K562 (cell line): ENCODE measurements at places on chromosomes 3 and 15. TPM values are rescaled to one million over a fixed set of nuclear protein-coding genes. Genes with fewer than 3 reads are reported as not detected.

- no peak for DNase-seq
Observed at GRCh38 chr15:83018436-83018835, 7.0 kb upstream of the C15orf40 start.

DNA sequence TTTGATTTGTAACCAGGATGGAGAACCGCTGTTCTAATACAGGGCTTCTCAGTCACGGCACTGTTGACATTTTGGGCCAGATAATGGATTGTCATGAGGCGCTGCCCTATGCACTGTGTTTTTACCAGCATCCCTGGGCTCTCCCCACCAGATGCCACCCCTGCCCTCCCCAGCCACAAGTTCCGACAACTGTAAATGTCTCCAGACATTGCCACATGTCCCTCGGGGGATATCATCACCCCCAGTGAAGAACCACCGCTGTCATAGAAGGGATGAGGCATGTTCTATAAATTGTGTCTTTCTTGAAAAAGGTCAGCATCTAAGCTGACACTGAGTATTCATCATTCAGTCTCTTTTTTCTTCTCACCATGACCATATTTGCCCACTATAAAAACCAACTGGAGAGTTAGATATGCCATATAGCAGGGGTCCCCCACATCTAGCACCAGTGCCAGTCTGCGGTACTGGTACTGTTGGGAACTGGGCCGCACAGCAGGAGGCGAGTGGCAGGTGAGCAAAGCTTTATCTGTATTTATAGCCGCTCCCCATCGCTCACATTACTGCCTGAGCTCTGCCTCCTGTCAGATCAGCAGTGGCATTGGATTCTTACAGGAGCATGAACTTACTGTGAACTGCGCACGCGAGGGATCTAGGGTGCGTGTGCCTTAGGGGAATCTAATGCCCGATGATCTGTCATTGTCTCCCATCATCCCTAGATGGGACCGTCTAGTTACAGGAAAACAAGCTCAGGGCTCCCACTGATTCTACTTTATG is 260.5 kb upstream of the ST8SIA2 start:
- no peak for DNase-seq

UBE2Q2 gene
- 15.2 and 16.2 TPM in 2 replicates for total RNA-seq

DNA sequence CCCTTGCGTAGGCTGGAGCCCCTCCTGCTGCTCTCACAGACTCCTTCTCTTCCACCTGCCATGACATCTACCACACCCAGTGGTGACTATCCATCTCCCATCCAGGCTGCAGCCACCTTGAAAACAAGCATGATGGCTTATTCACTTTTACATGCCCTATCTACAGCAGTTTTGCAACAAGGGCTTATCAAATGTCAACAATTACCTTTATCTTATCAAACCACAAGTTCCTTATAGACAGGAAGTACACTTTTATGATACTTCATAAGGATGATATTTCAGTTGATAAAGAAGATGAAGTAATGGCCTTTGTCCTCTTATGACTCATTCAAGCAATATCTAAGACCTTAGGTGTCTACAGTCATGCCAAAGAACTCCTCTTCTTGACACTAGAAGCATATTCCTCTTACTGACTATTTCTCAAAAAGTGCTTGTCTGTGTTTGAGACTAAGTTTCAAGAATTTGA is 125.3 kb upstream of the SPRED1 start:
- DNase-seq: peak; percentile 8

- DNase-seq: no peak
Observed at GRCh38 chr3:65576966-65577365, 461.8 kb downstream of the MAGI1 start.

- no peak for DNase-seq
Observed at GRCh38 chr15:37094915-37095711, 5.2 kb downstream of the MEIS2 start.

DNA sequence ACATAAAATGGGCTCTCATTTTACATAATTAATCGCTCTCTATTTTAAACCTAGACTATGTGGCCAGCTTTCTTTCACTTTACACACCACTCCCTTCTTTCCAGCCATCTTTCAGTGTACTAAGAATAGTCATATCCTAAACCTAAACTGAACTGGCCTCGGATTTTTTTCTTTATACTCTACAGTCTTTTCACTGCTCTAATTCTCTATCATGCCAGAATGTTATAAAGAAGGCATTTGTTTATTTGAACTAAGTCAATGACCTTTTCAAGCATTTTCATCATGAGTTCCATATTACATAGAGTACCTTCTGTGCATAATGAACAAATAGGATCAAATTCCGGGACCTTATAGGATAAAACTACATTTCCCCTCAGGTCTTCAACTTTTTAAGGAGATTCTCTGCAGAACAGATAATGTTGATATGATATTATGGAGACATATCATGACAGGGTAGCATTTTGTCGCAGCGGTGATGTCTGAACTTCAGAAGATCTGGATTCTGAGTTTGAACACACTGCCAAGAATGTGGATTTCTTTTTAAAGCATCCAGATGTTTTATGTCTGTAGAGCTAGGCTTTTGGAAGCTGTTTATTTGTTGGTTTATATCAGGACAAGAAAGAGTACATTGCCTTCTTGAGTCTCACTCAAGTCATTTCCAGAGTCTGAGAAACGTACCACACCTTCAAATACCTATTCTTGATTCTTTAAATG is 1047.3 kb downstream of the MCTP2 start:
- DNase-seq: no peak

DNA sequence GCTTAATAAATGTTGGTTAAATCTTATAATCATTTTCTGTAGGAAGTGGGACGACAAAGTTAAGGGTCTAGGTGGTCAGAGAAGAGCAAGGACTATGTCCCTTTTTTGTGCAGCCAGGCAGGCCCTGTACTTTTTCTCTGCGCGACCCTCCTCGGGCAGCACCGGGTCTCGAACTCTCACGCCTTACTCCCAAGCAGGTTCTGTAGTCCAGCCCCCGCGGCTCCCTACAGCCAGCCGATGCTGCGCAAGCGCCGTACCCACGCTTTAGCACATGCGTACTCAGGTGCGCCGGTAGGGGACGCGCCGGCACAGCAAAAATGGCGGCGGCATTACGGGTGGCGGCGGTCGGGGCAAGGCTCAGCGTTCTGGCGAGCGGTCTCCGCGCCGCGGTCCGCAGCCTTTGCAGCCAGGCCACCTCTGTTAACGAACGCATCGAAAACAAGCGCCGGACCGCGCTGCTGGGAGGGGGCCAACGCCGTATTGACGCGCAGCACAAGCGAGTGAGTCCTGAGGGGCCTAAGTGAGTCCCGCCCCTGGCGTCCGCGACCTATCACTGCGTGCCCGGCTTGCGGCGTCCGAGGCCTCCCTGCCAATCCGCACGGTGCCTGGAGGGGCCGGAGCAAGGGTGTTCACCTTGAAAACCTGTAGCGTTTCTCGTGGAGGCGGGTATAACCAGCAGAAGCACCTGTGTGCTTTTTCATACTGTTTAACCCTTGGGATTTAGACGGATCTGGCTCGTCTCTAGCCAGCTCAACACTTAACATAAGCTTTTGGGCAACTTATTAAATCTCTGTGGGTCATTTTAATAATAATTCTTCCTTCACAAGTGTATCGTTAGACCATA is at the start of gene PCCB:
PCCB (plus strand) TSS at position 282 of the 844 bp plus-strand sequence; CDS start at position 318, 36 bp downstream.
- DNase-seq: peak; percentile 84

DNA sequence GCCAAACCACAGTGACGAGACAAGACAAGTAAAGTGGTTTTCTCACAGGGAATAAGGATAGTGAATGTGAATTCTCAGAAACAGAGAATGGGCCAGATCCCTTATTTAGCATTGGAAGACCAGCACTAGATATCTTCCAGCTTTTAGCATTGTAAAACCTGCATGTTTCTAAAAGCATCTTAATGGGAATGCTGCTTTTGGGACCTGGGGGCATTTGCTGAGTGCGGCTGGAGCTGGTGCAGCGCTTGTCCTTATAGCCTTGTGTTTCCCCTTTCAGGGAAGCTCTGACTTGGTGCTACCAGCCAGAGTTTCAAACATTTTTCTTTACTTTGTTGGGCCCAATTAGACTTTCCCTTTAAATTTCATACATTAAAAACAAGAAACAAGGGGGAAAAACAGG is 52.9 kb downstream of the CLSTN2 start:
- DNase-seq: no peak

GRCh38 chr15:98612490-98613110 is 35.7 kb upstream of the IGF1R start:
- DNase-seq: no peak

GRCh38 chr3:171753025-171753472 is 57.2 kb downstream of the PLD1 start:
- DNase-seq: no peak

COL6A5 gene
- total RNA-seq: 4.9 and 5.6 TPM in 2 replicates
